ENCODE measurements at places on chromosomes 11 and 22. TPM values are rescaled to one million over a fixed set of nuclear protein-coding genes. Genes with fewer than 3 reads are reported as not detected.
A peak's percentile ranks its signal among the peaks of the same experiment; 100 is the strongest.

DNA sequence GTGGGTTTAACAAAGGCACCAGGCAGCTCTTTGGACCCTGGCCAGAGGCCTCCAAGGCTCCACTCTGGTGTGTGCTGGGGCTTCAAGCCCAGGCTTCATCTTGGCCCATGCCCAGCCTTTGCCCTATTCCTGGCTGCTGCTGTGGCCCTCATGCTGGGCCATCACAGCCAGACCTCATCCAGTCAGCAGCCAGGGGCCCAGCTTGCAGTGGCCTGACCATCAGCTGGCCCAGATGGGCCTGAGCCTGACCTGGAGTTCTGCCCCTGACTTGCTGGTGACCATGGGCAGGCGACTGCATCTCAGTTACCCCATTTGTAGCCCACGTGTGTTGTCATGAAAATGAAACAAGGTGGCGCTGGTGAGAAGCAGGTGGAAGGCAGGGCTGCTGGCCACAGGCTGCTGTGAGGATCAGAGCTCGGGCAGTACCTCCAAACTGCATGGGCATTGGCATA, 76.1 kb downstream of the MED15 start:
- no peak overlapping the region for H3K27ac ChIP-seq
- H3K4me3 ChIP-seq = no peak overlapping the region
- DNase-seq = no peak

- H3K4me1 ChIP-seq = no peaks in the 10 kb centered on the region
- no peak overlapping the region for H3K27ac ChIP-seq
- DNase-seq = no peak
- H3K4me3 ChIP-seq = no peak overlapping the region
- no peaks in the 10 kb centered on the region for H3K36me3 ChIP-seq
- no peaks in the 10 kb centered on the region for H3K27me3 ChIP-seq
Observed at GRCh38 chr11:86365546-86365945, 9.1 kb upstream of the CCDC81 start.

DNA sequence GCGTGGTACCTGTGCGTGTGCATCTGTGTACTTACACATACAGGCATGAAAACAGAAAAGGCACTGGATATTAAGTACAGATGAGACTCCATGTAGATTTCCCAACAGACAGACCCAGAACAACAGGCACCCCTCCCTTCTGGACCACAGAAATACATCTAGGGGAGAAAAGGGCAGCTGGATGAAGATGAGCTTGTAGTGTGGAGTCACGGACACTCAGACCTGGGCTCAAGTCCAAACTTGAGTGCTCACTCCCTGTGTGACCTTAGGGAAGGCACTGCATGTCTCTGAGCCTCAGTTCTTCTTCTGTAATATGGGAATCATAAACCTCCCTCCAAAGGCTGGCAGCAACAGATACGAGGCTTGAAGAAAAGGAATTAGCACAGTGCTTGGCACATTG, 108.9 kb downstream of the GALNT18 start:
- H3K4me1 ChIP-seq = peaks cover 65% of the 10 kb centered on the region
- no peaks in the 10 kb centered on the region for H3K36me3 ChIP-seq
- H3K4me3 ChIP-seq = no peak overlapping the region
- peaks cover 14% of the 10 kb centered on the region for H3K27me3 ChIP-seq
- peak overlapping the region; percentile 25 for H3K27ac ChIP-seq

DNA sequence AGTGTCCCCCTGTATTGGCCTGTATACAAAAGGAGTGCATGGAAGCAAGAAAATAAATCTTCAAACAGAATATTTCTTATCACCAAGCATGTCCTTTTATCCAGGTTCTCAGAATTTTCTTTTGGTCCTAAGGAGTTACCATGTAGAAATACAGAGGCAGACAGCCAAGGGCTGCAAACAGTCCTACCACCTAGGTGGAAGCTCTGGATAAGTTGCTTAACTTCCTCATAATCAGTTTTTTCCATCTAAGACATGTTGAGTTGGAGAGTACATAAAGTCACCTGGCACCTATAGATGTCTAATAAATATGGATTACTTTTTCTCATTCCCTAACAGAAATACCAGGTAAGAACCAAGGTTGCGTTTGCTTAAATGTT, 57.0 kb upstream of the BLID start:
- H3K4me1 ChIP-seq = no peaks in the 10 kb centered on the region
- DNase-seq = no peak
- H3K4me3 ChIP-seq = no peak overlapping the region

The C22orf15 gene
- not detected for total RNA-seq

The PGM2L1 gene
- total RNA-seq = 97.2 TPM

All from glutamatergic neuron (in vitro differentiated cells).